Psoas muscle (tissue), 8 donors: ENCODE measurements at places on chromosomes 7 and 10. TPM values are rescaled to one million over a fixed set of nuclear protein-coding genes. Genes with fewer than 3 reads are reported as not detected.

DNA sequence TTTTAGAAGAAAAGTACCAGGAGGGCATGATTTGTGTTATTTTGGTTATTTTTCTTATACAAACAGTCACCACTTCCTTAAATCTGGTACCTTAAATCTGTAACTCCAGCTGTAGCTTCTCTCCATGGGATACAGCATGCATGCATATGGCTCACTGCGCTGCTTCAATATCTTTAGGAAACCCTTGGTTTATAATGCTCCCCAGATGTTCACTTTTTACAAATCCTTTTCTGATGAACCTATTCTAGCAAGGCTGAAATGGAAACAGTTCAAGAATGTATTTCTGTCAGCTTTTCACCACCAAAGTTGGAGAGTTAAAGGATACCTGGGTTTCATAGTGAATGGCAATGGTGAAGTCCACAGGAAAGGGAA is 50.9 kb downstream of the LAMB4 start:
- no peak for DNase-seq

DNA sequence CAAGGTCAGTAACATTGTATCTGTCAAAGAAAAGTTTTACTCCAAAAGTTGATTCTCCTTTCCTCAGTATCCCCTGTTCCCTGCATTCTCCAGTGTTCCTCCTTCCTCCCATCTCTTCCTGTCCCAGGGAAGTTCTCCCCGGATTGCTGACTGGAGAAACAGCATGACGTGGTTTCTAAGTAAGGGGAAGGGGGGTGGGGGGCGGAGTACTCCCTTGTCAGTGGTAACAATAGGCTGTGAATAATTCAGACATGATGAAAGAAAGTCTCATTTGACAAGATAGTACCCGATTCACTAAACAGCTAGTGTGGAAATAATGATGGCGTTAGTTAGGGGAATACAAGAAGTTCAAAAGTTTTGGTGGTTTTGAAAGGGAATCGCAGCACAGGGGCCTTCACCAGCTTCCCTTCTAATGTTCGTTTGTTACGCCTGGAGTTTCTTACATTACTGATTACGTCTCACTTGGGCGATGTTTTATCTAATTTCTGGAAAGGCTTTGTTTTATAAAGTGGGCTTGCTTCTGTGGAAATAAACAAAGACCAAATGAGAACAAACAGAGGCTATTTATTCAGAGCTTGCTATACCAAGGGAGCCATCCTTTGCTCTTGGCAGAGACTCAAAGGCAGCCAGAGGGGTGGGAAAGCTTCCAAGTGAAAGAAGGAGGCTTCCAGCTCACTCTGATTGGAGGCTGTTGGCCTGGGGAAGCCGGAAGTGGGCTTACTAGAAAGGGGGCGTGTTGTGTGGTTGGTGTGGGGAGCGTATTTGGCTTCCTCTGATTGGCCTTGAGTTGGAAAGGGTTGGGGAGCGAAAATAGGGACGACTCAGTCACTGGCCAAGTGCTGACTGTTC is 453.7 kb downstream of the SDK1 start:
- no peak for DNase-seq

Gene HTR7
- polyA plus RNA-seq: 0.94 TPM

DNA sequence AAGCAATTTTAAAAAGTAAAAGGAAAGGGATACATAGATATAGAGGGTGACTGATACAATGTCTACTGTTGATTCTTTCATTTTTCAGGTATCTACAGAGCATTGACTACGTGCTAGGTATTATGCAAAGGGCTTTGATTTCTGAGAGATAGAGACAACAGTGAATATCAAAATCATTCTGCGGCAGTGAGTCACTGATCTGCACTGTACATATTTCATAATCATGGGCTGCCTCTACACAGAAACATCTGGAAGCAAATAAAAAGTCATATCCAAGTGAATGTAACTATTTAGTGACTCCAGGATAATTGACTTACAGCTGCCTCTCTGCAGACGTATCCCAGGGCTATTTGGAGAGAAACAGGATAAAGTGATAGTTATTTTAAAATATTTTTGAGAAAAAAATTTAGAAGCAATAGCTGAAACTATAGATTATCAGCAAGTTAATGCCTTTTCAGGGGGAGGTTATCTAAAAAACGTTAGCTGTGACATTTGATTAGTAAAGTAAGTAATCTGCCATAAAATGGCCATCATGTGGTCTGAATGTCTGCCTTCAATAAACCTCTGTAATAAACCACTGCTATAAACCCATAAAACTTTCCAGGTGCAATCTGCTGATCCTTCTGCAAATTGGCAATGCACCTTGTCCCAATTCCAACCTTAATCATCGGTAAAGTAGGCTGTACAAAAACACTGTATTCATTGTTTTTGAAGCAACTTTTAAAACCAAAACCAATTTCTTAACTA is 43.7 kb downstream of the CPXM2 start:
- DNase-seq: no peak

DNA sequence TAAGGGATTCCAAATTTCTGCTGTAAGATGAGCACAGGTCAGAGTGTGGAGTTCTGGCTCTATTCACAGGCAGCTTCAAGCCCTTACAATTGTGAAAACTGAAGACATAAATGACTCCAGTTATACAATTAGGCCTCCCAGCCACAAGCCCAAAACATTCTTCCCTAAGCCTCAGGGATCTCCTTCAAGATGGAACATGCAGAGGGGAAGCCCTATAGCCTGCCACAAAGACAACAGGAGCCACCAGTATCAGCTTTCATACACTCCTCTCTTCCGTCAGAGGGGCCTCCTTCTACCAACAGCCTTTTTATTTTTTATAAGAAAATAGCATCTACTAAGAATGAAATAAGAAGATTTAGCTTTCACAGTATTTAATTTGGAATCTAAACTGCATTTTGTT is 46.5 kb downstream of the DLD start:
- no peak for DNase-seq

GRCh38 chr10:82535457-82535856 is 660.5 kb downstream of the NRG3 start:
- DNase-seq: no peak

- DNase-seq: no peak
Observed at GRCh38 chr7:152975076-152975475, 215.5 kb downstream of the ACTR3B start.

Gene TECPR1
- polyA plus RNA-seq: 14.0 TPM

Gene SFTPA1
- polyA plus RNA-seq: 0.44 TPM

DNA sequence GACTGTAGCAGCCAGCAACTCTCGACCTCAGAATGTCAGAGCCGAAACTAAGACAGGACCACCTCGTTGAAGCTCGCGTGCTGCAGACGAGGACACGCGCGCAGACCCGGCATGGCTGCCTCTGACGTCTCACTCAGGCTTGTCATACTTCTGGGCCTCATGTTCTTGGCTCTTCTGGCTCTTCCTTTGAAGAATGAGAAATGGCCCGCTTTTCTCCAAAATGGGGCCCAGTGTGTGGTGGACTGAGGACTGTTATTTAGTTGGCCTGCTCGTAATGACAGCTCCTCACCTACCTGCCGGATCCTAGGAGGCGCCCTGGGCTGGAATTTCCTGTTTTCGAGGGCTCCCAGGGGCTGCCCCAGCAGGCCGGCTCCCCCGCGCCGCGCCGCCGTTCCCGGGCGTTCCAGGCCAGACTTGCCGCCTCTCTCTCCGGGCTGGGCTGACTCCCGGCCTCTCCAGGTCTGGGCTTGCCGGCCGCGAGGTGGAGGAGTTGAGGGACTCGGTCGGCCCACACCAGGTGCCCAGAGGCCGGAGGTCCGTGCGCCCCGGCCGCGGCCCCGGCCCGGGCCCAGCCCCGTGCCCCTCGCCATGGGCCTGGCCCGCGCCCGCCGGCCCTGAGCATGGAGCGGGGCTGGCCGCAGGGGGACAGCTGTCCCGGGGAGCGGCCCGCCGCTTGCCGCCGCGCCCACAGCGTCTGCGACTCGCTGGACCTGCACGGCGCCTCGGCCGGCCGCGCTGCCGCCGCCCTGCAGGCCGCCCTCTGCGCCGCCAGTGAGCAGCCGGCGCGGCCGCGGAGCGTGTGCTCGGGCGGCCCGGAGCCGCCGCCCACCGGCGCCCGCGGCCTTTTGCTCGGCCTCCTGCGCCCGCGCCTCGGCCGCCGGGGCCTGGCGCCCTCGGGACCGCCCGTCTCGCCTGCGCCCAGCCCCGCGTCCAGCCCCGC is 28.1 kb downstream of the AGAP3 start:
- no peak for DNase-seq

- peak; percentile 95 for DNase-seq
Observed at GRCh38 chr10:63630085-63630930, 109.1 kb downstream of the REEP3 start.

Gene AS3MT
- polyA plus RNA-seq: 4.1 TPM

DNA sequence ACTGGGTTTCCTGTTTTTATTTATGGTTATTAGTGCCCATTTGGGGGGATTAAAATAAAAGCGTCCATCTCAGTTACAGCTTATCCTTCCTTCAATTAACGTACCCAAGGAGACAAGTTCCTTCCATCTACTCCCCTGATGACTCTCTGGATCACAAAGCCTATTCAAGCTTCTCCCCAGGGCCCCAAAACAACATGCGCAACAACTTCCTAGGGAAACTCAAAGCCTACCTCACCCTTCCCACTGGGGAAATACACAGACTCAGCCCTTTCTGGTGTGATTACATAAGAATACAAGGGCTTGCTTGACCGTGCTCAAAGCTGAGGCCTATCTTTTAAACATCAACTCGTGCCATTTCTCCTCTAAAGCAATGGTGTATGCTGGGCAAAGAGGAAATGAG is 112.4 kb downstream of the CDK6 start:
- DNase-seq: no peak

Gene SFRP4
- 0.41 TPM for polyA plus RNA-seq

Gene RTKN2
- polyA plus RNA-seq: 0.01 TPM

GRCh38 chr7:140869430-140869829 is 55.3 kb downstream of the BRAF start:
- DNase-seq: no peak

DNA sequence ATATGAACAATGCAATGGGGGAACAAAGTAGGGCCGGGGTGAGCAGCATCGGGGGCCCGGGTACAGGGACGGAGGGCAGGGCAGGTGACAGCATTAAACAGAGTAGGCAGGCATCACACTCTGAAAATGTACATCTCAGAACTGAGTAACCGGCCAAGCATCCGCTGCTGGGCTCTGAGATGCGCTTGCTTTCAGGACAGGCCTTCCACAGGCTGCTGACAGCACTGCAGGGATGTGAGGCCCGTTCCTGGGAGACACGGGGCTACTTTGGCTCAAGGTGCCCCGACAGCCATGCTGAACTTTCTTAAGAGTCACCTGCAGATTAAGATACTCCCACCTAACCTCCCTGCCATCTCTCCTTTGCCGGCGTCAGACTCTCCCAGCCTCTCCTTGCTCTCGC is 64.3 kb upstream of the FGFR2 start:
- DNase-seq: no peak

DNA sequence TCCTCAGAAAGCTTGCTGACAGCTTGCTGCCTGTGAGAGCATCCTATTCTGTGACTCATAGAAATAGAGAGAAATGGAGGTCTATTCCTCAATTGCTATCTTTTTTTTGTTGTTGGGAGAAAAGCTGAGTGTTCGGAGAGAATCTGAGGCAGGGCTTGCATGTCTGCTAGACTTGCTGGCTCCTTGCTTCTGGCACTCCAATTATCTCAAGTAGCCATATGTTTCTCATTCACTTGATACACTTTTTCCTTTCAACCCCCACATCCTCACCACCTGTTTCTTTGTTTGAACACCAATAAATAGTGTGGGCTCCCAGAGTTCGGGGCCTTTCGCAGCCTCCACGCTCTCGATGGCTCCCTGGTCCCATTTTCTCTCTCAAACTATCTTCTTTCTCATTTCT is 172.2 kb downstream of the SH2D4B start:
- DNase-seq: no peak

Gene NKX1-2
- not detected for polyA plus RNA-seq

Gene TMEM26
- polyA plus RNA-seq: 0.31 TPM

DNA sequence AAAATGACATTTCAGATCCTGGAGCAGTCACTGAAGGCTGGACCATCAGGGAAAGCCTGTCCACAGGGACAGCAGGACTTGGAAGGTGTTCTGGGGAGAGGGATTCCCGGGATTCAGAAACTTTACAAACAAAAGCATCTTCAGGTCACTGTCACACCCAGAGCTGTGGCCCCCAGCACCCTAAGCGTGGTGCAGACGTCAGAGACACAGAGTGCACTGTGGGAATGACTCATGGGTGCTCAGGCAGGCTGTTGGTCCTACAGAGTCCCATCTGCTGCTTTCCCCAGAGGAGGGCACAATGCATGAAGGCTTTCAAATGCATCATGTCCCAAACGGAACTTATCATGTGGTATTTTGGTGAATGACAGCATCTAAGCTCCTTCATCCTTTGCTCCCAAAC is 13.1 kb upstream of the LRMDA start:
- no peak for DNase-seq

Gene NPC1L1
- 0.10 TPM for polyA plus RNA-seq

Gene KCNMA1
- 47.4 TPM for polyA plus RNA-seq

DNA sequence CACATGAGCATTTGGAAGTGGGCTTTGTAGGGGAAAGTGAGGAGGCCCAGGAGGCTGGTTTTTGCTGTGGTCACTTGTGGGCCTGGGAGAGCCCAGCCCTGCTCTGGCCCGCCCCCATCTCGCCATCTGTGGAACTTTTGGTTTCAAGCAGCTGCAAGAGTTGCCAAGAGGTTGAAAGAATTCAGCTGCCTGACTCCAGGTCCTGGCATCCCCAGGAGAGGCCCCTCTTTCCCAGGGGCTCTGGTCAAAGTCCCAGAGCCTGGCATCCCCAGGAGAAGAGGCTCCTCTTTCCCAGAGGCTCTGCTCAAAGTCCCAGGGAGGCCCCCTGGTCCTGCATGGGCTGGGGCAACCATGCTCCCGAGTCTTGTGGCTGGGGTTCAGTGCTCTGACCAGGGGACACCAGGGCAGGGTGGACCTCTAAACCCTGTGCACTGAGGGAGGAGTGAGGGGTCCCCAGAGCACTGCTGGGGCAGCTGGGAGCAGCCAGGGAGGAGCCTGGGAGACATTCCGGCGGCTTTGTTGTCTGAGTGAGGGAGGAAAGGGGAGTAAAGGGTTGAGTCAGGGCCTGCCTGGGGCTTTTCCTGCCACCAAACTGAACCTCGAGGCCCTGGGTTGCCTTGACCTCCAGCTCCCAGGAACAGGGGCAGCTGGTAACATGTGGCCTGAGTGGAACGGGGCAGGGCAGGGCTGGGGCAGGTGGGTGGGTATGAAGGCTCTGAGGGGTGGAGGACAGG is 27.7 kb upstream of the CSGALNACT2 start:
- DNase-seq: peak; percentile 25

Gene ZWINT
- 2.3 TPM for polyA plus RNA-seq

- no peak for DNase-seq
Observed at GRCh38 chr10:76882796-76883195, 754.8 kb downstream of the KCNMA1 start.

Gene MYO1G
- polyA plus RNA-seq: 0.11 TPM

GRCh38 chr7:128916643-128916915 is 6.1 kb upstream of the KCP start:
- DNase-seq: no peak

Gene TNKS2
- polyA plus RNA-seq: 20.8 TPM

DNA sequence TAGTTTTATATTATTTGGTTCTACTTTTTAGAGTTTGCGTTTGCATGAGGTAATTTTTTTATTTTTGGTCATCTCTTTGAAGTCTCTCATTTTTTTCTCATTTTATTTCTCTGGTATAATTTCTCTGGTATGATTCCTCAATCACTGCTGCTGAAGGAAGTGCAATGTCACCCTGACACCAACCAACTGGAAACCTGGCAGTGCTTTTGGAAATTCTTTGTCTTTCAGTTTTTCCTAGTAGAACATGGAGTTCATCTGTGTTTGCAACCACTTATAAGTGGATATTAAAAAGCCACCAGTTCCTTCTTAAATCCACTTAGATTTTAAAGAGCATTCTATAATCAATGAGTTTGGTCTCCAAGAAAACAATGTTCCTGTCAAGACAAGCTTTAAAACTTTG is 291.8 kb downstream of the PRKG1 start:
- DNase-seq: no peak

GRCh38 chr10:88877298-88877697 is 2.7 kb upstream of the STAMBPL1 start:
- no peak for DNase-seq

- DNase-seq: no peak
Observed at GRCh38 chr7:108293149-108293612, 163.0 kb upstream of the LAMB4 start.
